ENCODE measurements at places on chromosomes 7 and 10.

GRCh38 chr7:46015107-46015868 is 94.2 kb upstream of the IGFBP3 start:
- no peak for DNase-seq

DNA sequence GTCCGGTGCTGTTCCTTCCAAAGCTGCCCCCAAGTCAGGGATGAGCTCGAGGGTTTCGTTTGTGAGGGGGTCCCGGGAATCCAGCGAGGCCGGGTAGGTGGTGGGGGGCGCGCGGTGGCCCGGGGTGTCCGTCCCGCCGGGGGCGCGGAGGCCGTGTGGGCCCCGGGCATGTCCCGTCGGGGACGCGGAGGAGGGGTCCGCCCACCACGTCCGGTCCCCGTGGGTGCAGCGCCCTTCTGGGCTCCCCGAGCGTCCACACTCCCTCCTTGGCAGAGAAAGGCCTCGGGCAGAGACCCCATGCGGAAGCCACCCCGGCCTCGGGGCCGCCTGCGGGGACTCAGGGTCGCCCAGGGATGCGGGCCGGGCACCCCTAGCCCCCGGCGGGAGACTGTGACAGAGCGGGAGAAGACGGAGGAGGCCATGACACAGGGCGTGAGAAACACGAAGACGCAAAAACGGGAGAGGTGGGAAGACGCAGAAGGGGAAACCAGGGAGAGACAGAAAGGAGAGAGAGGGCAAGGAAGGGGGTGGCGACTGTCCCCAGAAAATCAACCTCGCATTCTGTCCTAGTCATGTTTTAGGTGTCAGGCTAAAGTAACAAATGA is 640 bp upstream of the ZNF425 start:
- peak; percentile 17 for DNase-seq

DNA sequence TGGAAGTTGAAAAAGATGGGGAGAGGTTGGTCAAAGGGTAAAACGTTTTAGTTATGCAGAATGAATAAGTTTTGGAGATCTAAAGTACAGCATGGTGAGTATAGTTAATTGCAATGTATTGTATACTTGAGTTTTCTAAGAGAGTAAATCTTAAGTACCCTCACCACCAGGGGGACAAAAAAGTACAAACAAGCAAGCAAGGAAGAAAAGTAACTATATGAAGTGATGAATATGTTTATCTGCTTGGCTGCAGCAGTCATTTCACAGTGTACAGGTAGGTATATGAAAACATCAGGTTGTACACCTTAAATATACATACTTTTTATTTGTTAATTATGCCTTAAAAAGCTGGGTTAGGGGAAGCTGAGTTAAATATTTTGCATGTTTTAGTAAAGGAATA is 157.3 kb downstream of the PCLO start:
- DNase-seq: no peak

DNA sequence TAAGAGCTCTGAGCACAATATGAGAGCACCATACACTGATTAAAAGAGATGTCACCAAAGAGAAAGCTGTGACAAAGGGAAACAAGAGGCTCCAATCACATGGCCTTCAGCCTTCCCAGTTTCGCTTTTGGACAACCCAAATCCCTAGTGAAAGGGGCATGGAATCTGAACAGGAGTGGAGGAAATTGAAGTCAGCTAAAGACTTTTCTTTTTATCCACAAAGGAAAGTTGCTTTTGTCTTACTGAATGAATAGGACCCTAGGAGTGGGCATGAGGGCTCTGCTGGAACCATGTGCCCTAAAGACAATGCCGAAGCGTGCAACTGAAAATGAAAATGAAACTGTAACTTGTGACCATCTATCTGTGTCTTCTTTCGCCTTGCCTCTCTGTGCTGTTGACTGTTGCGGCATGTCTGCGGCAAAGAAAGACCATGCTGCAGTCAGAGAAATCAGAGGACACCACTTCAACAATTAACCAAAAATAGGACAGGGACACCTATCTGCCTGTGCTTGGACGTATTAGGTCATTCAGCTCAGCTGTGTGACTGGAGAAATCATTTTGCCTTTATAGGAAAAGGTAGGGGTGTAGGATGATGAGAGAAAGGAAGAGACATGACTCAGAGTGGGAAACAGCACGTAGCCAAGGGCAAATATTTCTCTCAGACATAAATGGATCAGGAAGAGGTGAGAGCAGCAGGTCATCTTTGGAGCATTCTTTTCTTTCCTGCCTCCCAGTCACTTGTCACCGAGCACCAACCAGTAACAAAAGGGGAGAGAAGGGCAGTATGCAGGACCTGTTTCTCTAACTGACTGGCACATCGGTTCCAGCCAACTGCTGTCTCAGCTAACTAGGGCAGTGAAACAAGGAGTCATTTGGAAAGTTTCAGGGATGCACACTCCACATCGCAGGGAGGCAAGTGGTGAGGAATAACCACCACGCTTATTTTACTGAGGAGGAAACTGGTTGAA is 12.3 kb downstream of the CAV2 start:
- DNase-seq: no peak

DNA sequence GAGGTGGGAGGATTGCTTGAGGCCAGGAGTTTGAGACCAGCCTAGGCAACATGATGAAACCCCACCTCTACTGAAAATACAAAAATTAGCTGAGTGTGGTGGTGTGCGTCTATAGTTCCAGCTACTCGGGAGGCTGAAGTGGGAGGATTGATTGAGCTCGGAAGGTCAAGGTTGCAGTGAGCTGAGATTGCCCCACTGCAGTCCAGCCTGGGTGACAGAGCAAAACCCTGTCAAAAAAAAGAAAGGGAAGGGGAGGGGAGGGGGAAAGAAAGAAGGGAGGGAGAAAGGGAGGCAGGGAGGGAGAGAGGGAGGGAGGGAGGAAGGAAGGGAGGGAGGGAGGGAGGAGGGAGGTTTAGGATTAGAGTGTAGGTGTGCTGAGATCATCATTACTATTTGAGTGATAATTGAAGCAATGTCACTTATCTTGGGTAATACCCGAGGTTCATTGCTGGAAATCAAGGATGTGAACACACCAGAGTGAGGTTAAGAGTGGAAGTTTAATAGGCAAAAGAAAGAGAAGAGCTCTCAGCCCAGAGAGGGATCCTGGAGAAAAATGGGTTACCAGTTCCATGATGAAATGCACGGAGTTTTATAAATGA is 27.6 kb downstream of the VCL start:
- no peak for DNase-seq

DNA sequence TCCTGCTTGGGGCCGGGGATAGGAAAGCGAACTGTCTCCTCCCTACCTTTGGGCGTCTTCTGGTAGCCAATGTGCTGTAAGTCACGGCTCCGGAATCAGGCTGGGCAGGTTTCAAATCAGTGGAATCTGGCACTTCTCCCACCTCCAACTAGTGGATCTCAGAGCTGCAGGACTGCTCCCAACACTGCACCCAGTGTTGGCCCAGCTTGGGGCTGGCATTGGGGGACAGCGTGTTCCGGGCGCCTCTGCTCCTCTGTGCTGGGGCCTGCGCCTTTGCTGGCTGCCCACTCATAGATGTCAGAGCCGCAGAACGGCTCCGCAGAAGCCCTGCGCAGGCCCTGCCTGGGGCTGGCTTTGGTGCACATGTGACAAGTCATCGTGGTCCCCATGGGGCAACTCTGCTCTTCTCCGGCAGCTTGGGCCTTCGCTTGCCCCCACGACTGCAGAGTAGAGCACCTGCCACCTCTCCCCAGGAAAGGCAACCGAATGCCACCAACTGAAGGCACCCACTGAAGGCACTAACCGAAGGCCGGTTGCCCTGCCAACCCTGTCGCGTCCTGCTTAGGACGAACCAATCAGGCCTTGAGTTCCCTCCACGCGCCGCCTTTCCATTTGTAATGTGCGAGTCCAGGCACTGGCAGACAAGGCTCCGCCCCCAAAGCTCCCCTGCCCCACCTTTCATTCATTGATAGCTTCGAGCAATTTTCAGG is 85.5 kb upstream of the ABI1 start:
- no peak for DNase-seq

- DNase-seq: no peak
Measured at GRCh38 chr7:112423987-112424386, 26.3 kb upstream of the IFRD1 start.

DNA sequence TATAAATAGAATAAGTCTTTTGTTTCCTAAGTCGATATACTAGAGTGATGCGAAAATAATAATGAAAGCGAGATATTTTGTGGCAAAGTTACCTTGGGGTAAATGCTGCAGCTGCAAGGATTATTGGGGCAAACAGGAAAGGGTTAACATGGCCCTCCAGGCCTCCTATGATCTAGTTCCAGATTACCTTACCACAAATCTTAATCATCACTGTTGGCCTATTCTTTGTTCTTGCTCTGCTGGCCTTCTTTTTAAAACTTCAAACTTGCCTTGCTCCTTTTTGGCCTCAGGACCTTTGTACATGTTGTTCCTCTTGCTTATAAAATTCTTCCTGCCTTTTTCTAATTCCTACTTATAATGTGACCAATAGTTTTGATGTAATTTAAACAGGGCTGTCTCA is 81.5 kb downstream of the SEMA3C start:
- no peak for DNase-seq

DNA sequence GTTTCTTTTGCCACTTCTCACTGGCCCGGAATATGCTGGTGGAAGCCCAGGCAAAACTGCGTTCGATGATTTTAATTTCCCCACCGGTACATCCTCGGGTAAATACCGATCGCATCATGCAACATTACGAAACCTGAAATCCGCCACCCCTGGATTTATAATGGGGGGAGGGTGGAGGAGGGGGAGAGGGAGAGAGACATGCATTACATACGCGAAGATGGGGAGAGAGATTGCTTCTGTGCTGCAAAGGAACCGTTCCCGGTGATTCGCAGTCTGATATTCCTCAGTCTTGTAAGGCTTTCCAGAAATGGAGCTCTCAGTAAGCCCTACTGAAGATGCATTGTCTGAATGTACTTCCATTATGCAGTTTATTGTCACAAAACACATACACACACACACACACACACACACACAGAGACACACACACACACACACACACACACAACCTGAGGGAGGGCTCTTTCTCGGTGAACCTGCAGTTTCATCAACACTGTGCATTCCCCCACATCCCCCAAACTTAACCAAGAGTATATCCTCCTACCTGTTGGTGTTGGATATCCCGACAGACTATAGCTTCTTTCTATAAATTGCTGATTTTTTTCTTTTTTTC is 741 bp downstream of the GPR85 start:
- DNase-seq: no peak

GRCh38 chr10:117408436-117409384 is 33.5 kb upstream of the PDZD8 start:
- no peak for DNase-seq

DNA sequence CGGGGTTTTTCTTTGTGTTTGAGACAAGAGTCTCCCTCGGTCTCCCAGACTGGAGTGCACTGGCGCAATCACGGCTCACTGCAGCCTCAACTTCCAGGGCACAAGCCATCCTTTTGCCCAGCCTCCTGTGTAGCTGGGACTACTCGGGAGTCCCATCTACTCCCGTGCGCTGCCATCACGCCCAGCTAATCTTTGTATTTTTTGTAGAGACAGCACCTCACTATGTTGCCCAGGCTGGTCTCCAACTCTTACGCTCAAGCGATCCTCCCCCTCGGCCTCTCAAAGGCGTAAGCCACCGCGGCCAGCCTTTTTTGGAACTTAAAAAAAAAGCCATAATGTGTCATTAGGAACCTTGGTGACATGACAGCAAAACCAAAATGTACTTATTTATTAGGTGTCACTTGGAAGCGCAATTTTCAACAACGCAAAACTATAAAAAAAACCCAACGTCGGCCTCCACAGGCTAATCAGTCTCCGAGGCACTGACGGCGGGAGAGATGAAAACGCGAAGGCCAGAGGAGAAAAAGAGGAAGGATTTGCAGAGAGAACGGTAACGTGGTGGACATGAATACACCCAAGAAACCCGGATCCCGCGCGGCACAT is 911 bp upstream of the HNRNPH3 start:
- no peak for DNase-seq

- no peak for DNase-seq
Measured at GRCh38 chr10:7707102-7707501, 4.0 kb downstream of the ITIH2 start.

DNA sequence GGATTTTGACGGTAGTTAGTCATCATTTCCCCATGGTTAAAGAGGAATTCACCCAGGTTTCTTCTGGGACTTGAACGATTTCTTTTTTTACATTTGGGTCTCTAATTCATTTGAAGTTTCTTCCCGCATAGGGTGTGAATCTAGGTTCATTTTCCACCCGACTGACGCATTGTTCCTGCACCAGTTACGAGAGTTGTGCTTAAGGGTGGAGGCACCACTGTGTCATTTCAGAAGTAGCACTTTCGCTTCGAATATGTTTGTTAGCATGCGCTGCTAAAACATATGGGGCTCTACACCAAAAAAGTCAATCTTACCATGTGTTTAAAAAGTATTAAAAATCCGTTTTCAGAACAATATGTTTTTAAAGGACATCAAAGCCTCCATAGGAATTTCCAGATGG is 140.3 kb downstream of the VIPR2 start:
- no peak for DNase-seq

- no peak for DNase-seq
Measured at GRCh38 chr10:133096616-133097269, 9.0 kb downstream of the ADGRA1 start.

- DNase-seq: no peak
Measured at GRCh38 chr10:47189802-47190201, 110.2 kb upstream of the GDF10 start.

- DNase-seq: no peak
Measured at GRCh38 chr10:93876381-93876780, 17.4 kb upstream of the SLC35G1 start.

DNA sequence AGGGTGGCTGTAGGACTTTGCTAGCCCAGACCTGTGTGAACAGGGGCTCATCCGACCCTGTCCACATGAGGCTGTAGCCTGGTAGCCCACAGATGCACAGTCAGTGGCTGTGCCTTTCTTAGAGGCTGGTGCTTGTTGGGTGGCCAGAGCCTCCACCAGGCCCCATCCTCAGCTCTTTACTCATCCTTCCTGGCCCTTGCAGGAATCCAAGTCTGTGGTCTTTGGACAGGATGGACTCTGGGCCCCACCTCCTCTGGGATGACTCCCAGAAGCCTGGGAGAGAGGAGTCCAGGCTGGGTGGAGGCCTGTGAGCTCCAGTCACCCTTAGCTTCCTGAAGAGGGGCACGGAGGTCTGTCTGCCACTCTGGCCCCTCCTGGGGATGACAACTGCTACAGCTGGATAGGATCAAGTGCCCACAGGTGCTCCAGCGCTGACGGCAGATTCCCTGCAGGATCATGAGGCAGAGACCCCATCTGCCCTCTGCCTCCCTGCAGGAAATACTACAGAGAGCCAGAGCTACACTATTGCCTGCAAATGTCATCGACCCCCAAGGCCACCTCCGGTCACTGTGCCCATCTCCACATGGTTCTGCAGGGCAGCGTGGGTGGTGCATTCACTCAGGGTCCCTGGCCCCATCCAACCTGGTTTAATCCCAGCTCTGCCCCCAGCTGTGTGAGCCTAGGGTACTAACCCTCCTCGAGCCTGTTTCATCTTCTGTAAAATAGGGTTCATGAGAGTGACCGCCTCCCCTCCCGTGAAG is 114.5 kb downstream of the PTPN20 start:
- no peak for DNase-seq

- no peak for DNase-seq
Measured at GRCh38 chr10:59524348-59524747, 162.0 kb upstream of the FAM13C start.

DNA sequence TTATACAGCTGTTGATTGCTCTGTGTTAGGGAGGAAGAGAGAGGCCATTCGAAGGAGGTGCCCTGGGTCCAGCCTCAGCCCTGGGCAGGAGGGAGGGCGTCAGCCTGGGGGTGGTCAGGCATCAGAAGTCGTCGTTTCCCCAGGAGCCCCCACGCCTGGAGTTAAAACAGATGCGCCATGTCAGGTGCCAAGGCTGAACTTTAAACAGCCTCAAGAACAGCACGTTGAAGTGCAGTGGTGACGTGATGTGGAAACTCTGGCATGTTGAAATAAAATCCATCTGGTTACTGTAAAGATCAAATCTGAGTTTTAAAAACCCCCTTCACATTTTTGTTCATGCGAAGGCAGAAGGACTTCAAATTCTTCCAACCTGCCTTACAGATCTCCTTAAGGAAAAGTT is 128.4 kb upstream of the PPP2R2D start:
- DNase-seq: no peak

All from NCI-H2107 (cell line).